ENCODE measurements at places on chromosomes 6 and 20.

DNA sequence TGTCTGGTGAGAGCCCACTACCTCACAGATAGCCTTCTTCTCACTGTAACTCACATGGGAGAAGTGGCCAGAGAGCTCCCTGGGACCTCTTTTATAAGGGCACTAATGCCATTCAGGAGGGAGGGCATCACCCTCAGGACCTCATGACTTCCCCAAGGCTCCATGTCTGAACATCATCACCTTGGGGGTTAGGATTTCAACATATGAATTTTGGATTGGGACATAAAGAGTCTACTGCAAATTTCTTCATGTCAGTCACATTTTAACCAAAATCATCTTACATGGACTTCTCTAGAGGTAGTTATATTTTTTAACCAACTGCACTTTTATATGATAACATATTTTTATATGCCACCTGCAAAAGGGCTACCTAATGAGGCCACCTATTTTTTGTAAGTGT is 324.7 kb downstream of the PLCB1 start:
- no peak for DNase-seq

DNA sequence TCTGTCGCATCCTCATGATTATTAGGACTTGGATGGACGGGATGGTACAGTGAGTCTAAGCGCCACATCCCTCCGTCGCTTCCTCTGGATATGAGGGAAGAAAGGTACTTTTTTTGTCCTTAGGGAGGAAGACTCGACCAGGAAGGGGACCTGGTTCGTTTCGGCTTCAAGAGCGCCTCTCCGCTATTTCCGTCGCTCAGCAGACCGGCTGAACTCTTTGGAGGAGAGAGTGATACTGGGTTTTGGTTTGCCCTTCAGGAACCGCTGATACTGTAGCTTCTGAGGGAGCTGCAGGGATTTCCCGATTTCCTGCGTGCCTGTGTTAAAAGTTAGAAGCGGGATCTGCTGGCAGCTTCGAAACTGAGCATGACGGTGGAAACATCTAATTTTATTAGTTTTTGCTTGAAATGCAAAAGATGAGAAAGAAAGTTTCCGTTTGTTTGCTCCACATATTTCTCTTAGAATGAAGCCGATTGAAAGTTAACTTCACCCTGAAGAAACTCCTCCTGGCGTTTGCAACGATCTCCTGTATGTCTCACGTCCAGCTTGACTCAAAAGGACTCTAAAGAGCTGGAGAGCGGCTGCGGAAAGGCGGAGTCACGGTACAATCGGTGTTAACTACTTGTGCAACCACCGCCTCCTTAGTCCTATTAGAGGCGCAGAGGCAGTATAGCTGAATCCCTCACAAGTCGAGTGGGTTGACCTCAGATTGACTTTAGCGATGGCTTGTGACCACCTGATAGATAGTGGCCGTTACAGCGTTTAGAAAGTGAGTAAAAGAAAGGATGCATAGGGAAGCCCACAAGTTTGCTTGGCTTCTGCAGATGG is 129.4 kb downstream of the TRIM27 start:
- DNase-seq: no peak

DNA sequence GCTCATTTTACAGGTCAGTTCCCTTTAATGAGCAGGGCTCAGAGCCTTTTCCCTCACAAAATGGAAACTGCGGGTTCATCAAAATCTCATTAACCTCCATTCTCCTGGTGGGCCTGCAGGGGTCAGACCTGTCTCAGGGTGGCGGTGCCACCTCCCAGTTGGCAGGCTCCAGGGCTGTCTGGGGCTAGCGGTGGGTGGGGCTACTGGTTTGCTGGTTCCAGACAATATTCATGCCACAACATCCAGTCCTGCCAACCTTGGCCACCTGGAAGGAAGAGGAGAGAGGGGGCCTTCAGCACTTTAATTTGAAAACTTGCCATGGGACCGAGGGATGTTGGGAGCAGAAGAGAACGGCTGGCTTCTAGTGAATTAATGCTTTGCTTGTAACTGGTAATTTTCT is 41.9 kb upstream of the CTNNBL1 start:
- DNase-seq: no peak

DNA sequence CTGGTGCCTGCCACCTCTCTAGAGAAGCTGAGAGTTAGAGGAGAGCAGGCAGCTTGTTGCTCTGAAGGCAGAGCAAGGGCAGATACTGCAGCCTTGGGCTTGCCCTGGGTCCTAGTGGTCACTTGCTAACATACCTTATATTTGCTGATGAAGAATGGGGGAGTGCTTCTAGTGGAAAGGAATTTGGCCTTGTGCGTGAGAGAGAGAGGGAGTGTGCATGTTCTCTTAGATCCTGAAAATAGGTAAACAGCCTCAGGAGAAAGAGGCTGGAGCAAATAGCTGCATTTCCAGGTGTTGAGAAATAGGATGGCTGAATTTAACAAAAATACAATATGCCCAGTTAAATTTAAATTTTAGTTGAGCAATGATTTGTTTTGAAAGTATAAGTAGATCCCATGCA is 724.5 kb upstream of the FLRT3 start:
- DNase-seq: no peak

DNA sequence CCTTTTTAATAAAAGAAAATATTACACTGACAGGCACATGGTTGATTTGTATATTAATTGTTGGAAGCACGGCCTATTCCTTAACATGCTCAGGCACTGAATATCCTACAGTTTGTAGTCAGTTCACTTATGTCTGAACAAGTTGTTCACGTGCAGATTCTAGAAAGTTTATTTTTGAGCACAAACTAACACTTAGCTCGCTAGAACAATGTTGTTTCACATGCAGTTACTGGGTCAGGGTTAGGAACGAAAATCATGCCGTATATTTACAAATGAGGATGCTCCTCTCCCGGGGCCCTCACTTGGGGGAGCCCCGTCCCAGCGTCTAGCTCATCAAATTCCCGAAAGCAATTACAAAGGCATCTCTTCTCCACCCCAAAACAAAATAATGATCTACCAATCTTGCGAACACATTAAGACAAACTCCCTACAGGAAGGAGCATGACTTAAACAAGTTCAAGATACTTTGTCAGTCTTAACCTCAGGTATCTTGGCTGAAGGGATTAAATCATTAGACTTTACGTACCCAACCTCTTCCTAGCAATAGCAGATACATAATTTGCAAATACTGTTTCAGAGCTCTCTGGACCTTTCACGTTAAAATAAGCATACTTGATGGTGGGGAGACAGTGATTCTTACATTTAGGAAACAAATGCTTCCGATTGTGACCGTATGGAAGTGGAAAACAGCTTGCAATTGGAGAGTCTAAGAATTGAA is 1.5 kb downstream of the MAP7 start:
- DNase-seq: no peak

GRCh38 chr6:56144538-56145324 is 102.6 kb downstream of the COL21A1 start:
- DNase-seq: no peak

GRCh38 chr6:24313251-24314141 is 44.4 kb downstream of the DCDC2 start:
- no peak for DNase-seq

GRCh38 chr6:69570106-69570505 is 226.7 kb downstream of the LMBRD1 start:
- DNase-seq: no peak

DNA sequence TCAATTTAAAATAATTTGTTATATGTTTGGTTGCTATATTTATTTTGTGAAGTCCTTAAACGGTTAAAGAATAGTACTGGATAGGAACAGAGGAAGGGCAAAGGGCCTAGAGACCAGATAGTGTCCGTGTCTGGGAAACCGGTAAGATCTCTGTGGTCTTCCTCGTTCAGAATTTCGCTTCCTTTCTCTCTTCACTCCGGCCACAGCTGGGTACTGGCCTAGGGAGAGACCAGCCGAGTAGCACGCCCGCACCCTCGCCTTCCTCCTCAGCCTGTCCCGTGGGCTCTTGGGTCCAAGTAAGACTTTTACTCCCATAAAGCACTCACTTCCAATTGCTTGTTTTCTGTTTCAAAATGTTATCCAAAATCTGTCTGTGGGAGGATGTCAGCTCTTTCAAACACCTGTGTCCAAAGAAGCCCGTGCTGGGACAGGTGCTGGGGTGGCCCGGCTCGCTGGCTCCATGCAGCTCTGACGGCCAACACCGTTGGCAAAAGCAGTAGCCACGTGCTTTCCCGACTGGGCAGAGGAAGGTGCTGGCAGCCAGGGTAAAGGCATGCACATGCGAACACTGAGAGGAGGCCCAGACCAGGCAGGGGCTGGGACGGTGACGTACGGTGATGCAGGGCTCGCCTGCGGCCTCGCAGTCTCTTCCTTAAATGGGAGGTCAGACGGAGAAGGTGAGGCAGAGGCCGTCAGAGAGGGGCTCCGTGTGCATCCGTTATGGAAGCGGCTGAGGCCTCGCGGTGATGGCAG is 112.2 kb downstream of the IRF4 start:
- DNase-seq: no peak

- no peak for DNase-seq
Observed at GRCh38 chr6:126807876-126808275, 310.6 kb upstream of the RSPO3 start.

DNA sequence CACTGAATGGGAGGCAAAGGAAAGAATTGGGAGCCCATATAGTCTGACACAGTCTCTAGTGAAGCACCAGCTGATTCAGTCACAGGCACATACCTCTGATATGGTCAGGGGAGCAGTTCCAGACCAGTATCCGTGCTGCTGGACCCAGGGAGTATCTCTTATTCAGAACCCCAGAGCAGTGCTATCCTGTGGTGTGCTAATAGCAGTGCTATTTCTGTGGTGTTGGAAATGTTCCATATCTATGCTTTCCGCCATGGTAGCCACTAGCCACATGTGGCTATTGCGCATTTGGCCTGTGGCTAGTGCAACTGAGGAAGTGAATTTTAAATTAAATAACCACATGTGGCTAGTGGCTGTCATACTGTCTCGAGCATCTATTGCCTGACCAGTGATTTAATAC is 11.0 kb downstream of the SCUBE3 start:
- no peak for DNase-seq

DNA sequence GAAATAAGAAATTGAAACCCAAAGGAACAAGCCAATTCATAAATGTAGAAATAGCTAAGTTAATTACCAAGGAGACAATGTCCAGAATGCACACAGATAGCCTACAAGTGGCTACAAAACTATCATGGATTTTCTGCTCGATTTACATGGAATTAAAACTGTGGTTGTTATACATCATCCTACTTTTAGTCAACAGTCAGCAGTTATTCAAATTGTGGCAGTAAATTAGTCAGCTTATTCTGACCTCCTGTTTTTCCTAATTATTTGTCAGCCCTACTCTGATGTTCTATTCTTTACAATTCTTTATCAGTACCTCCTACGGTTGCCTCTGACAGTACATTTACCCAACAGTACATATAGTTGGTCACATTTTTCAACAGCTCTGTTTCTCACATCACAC is 29.6 kb downstream of the RBL1 start:
- no peak for DNase-seq
